ENCODE measurements at places on chromosomes 11 and 22. TPM values are rescaled to one million over a fixed set of nuclear protein-coding genes. Genes with fewer than 3 reads are reported as not detected.

Gene APOBEC3B
- total RNA-seq = 43.6 TPM

DNA sequence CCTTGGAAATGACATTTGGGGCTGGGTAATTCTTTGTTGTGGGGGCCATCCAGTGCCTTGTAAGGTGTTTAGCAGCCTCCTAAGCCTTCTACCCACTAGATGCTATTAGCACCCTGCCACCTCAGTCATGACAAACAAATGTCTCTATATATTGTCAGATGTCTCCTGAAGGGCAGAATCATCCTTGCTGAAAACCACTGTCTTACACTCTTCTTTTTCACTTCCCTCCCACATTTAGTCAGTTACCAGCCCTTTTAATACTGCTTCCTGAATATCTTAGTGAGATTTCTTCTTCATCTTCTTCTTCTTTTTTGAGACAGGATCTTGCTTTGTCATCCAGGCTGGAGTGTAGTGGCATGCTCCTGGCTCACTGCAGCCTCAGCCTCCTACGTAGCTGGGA is 33.1 kb downstream of the TNRC6B start:
- no peak overlapping the region for H3K4me3 ChIP-seq
- H3K27ac ChIP-seq = no peak overlapping the region
- no peak for DNase-seq
- H3K27me3 ChIP-seq = no peaks in the 10 kb centered on the region
- 0 out of 3 replicates have a peak, but pooled peaks cover 1% of the 10 kb centered on the region for H3K36me3 ChIP-seq
- H3K4me1 ChIP-seq = peaks cover 3% of the 10 kb centered on the region

Gene SCGB1A1
- total RNA-seq = 1.1 TPM

DNA sequence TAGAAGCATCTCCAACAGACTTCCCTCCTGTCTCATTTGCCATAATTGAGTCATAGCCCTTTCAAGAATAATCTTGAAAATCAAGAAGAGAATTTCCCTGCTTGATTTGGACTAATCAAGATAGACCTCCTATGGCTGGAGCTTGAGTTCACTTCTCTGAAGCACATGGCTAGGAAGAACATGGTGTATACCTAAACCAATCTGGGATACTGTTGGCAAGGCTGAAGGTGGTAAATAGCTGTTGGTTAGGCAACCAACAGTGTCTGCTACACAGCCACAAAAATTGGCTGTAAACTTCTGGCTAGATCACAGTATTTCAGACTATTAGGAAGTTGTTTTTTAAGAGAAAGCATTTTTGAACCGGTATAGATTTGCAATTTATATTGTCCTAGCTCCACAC is 4.9 kb downstream of the CRYAB start:
- no peaks in the 10 kb centered on the region for H3K27me3 ChIP-seq
- H3K36me3 ChIP-seq = no peaks in the 10 kb centered on the region
- H3K27ac ChIP-seq = no peak overlapping the region
- no peak for DNase-seq
- H3K4me1 ChIP-seq = peaks cover 17% of the 10 kb centered on the region

DNA sequence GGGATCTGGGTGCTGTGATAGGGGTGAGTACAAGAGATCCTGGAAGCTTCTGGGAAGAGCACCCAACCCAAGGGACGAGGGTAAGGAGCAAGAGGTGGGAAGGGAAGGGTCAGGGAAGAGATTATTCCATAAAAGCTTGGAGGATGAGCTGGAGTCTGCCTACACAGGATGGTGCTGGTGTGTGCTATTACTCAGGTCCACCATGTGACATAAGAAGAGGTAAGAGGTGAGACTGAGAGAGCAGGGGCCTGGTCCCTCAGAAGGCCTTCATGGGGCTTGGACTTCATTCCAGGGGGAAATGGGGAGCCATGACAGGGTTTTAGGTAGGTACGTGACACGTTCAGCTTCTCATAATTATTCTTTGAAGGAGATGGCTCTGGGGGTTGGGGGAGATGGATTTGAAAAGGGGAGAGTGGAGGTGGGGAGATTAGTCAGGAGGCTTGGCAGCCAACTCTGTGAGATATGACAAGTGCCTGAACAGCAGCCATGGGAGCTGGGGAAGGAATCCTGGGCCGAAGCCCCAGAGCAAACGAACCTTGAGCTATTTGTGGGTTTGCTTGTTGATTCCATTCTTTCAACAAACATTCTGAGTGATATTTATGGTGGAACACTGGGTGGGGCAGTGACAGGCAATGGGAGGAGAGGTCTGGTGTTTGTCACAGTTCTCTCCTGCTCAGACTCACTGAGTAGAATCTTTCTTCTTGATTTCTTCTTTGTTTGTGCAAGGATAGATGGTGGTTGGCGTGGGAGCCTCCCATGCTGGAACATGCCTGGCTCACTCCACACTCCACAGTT is 11.2 kb upstream of the NCAM1 start:
- H3K36me3 ChIP-seq = no peaks in the 10 kb centered on the region
- no peaks in the 10 kb centered on the region for H3K27me3 ChIP-seq
- H3K27ac ChIP-seq = no peak overlapping the region

DNA sequence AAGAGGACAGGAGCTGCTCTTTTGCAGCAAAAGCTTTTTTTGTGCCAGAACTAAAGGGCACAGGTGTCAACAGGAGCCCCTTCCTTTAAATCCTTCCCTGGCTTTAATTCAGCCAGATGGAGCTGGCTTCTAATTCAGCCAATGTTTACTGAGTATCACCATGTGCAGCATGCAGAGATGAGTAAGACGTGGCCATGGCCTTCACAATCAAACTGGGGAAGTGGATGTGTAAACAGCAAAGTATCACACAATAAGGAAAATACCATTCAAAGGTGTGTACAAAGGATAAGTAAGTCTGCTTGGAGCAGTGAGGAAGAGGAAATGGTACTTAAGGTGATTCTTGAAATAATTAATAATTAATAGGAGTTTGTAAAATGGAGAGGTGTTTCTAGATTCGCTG is 243.4 kb downstream of the NXPE2 start:
- no peaks in the 10 kb centered on the region for H3K27me3 ChIP-seq
- H3K4me1 ChIP-seq = no peaks in the 10 kb centered on the region
- no peak overlapping the region for H3K27ac ChIP-seq
- DNase-seq = no peak
- H3K4me3 ChIP-seq = no peak overlapping the region
- no peaks in the 10 kb centered on the region for H3K36me3 ChIP-seq

Data from K562 (cell line).